ENCODE measurements at places on chromosomes 13 and 19. TPM values are rescaled to one million over a fixed set of nuclear protein-coding genes. Genes with fewer than 3 reads are reported as not detected.

The TEX26 gene
- not detected for total RNA-seq

- H3K4me3 ChIP-seq, result no peak overlapping the region
- no peaks in the 10 kb centered on the region for H3K27me3 ChIP-seq
- no peak overlapping the region for H3K27ac ChIP-seq
- DNase-seq, result no peak
- no peaks in the 10 kb centered on the region for H3K36me3 ChIP-seq
- no peaks in the 10 kb centered on the region for H3K4me1 ChIP-seq
These were observed 11.4 kb upstream of the EDDM13 start for GRCh38 chr19:56261145-56261544.

GRCh38 chr19:39097721-39098120 lies 13.6 kb downstream of the ACP7 start:
- no peak for DNase-seq
- H3K36me3 ChIP-seq, result no peaks in the 10 kb centered on the region
- no peaks in the 10 kb centered on the region for H3K27me3 ChIP-seq

DNA sequence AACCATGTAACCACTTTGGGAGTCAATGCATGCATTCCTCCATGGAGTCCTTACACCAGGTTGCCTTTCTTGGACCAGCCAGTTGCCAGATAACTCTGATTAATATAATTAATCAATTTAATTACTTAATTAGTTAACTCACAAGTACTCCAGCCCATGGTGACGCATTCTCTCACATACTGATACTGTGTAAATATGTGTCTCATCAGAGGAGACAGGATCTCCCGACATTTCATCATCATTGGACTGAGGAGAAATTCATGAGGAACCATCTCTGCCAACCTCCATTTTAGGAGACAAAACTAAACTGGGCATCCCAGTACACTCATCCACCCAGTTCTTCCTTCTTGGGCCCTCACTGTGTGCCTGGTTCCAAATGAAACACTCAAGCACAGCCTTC lies 6.5 kb upstream of the CASP14 start:
- no peaks in the 10 kb centered on the region for H3K4me1 ChIP-seq
- no peak overlapping the region for H3K4me3 ChIP-seq
- no peaks in the 10 kb centered on the region for H3K27me3 ChIP-seq
- H3K27ac ChIP-seq, result no peak overlapping the region

The CADM4 gene
- total RNA-seq, result 3.7 TPM

DNA sequence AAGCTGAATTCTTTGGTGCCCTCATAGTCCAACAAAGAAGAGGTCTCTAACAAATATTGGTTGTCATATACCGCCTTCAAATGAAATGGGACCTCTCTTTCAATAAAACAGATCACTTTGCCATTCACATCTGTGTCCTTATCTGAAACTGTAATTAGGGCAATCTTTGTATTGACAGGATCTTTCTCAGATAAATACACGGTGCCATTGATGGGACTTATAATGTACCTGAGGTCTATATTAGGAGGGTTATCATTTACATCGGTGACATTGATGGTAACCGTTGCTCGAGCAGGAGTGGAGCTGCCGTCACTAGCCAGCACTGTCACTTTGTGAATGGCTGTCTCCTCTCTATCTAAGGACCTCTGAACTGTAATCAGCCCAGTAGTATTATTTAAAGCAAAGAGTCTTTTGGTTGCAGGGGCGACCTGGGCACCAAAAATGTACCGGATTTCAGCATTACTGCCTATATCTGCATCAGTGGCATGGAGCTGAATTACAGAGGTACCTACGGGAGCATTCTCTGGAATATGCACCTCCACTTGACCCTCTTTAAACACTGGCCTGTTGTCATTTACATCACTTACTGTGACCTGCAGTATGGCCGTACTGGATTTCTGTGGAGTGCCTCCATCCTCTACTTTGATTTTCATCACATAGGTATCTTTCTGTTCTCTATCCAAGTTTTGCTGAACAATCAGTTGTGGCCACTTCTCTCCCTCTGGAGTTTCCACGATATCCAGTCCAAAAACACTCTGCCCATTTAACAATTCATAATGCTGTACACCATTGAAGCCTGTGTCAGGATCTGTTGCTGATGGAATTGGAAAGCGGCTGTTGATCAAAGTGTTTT lies 2.8 kb downstream of the PCDH9 start:
- peaks cover 5% of the 10 kb centered on the region for H3K4me1 ChIP-seq
- no peak overlapping the region for H3K27ac ChIP-seq
- no peak for DNase-seq
- H3K4me3 ChIP-seq, result no peak overlapping the region
- H3K36me3 ChIP-seq, result no peaks in the 10 kb centered on the region

The SYNGR4 gene
- not detected for total RNA-seq

DNA sequence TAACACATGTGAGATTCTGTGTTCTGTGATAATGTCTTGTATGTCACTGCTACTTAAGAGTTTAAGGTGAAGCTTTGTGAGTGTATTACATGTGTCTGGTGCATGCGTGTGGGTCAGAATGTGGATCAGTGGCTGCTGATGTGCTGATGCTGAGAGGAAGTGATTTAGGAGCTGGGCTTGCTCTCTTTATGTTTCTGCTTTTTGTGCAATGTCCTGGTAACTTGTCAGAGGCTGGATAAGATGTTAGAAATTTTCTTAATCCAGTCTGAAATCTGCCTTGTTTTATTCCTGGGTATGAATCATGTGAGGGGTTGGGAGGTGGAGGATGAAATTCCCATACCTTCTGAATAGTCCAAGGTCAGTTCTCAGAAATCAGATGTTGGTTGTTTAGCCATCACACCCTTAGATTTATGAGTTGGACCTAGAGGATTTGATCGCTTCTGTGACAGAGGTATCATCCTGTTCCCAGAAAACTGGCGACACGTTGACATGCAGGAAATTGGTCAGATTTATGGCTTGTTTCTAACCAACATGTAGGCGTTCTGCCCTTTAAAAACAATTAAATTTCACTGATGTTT lies 24.5 kb upstream of the CXCL17 start:
- DNase-seq, result no peak
- no peak overlapping the region for H3K27ac ChIP-seq
- H3K4me1 ChIP-seq, result peaks cover 3% of the 10 kb centered on the region
- H3K4me3 ChIP-seq, result no peak overlapping the region
- no peaks in the 10 kb centered on the region for H3K36me3 ChIP-seq

DNA sequence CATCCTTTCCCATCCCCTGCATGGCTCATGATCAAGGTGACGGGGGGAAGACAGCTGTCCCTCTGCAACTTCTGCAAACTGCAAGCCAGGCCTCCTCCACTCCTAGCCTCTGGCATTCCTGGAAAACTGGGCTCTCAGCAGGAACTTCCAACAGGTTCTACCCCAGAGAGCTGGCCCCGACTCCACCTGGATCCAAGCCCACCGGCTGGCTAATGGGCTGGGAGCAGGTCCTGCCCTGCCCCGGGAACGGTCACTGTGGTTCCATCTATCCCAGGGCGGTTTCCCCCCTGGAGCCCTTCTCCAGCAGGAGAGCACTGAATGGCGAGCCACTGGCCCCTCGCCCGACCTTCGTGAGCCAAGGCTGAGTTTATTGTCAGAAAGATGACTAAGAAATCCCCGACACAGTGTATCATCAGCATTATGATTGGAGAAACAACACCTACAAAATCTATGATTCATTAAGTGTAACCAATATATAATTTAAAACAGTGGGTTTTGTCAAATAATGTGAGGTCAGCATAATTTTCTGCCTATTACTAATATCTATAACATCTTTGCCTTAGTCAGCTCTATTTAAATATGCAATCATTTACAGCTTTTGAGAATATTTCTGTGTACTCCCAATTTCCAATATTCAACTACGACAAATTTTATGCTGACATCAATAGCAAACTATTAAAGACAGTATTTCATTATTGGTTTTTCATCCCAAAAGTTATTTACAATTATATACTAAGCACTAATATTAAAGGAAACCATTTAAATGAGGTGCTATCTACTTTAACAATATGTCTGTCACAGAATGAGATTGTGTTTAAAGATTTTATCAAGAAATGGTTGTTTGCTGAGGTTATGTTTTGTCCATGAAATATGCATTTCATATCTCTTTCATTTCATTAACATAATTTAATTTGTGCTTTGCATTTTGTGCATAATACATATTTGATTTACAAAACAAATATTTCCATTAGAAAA lies 133.0 kb downstream of the URI1 start:
- no peaks in the 10 kb centered on the region for H3K27me3 ChIP-seq
- no peak for DNase-seq
- no peaks in the 10 kb centered on the region for H3K4me1 ChIP-seq
- no peak overlapping the region for H3K27ac ChIP-seq
- H3K4me3 ChIP-seq, result no peak overlapping the region

DNA sequence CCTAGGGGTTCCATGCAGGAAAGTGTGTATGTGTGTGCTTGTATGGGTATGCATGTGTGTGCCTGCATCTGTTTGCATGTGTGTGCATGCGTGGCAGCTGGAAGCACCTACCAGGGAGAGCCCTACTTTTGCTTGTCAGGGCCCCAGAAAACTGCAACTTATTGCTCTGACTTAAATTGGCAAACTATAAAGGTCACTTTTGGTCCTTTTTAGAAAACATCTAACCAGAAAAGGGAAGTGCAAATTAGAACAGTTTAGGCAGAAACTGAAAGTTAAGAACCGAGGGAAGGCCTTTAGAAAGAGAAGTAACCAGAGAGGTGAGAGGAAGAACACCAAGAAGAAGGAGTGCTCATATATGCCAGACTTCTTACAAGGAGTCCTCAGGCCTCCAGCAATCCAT lies 32.5 kb downstream of the DLEU7 start:
- no peak overlapping the region for H3K27ac ChIP-seq
- H3K27me3 ChIP-seq, result no peaks in the 10 kb centered on the region
- DNase-seq, result no peak
- H3K36me3 ChIP-seq, result no peaks in the 10 kb centered on the region
- no peak overlapping the region for H3K4me3 ChIP-seq

DNA sequence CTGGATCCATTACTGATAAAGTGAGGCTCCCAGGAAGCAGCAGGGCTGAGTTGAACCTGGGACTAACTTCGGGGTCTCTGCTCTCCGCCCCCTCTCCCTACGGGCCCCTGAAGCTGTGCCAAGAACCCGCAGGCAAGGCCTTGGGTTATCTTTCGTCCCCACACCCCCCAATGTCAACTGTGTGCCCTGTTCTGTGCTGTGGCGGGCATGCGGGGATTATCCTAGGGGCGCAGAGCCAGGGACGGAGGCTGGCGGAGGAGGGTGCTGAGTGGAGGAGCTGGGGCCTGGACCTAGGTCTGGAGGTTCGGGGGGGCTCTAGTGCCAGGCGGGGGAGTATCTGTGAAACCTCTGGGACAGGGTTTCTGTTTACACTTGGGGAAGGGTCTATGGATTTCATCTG lies 26.4 kb downstream of the RFX1 start:
- H3K4me1 ChIP-seq, result no peaks in the 10 kb centered on the region
- no peak overlapping the region for H3K4me3 ChIP-seq
- H3K27ac ChIP-seq, result no peak overlapping the region
- DNase-seq, result no peak
- H3K36me3 ChIP-seq, result peaks cover 3% of the 10 kb centered on the region

DNA sequence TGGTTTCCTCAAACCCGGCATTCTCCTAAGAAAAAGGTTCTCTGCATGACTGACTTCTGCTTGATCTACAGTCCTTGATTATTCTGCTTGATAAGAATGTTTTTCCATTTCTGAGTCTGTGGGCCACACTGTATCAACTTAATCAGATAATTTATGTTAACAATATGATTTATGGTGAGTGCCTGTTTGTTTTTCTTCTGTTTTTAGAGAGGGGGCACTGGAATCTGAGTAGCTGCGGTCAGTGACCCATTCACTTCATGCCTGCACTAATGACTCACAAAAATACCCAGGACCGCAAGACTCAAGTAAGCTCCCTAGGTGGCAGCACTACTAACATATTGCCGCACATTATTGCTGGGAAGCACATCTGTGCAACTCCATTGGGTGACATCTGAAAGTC lies 542.3 kb upstream of the ATXN8OS start:
- no peaks in the 10 kb centered on the region for H3K27me3 ChIP-seq
- H3K27ac ChIP-seq, result no peak overlapping the region
- H3K4me3 ChIP-seq, result no peak overlapping the region

- H3K4me3 ChIP-seq, result no peak overlapping the region
- H3K4me1 ChIP-seq, result peaks cover 26% of the 10 kb centered on the region
- no peak overlapping the region for H3K27ac ChIP-seq
- no peak for DNase-seq
- H3K27me3 ChIP-seq, result no peaks in the 10 kb centered on the region
- H3K36me3 ChIP-seq, result no peaks in the 10 kb centered on the region
These were observed 3.5 kb downstream of the COPE start for GRCh38 chr19:18915639-18916038.

- no peak overlapping the region for H3K27ac ChIP-seq
- no peaks in the 10 kb centered on the region for H3K27me3 ChIP-seq
- H3K4me3 ChIP-seq, result no peak overlapping the region
- DNase-seq, result no peak
- H3K4me1 ChIP-seq, result no peaks in the 10 kb centered on the region
These were observed 233.6 kb downstream of the POSTN start for GRCh38 chr13:37364956-37365355.

The LAIR1 gene
- total RNA-seq, result 16.3 TPM

DNA sequence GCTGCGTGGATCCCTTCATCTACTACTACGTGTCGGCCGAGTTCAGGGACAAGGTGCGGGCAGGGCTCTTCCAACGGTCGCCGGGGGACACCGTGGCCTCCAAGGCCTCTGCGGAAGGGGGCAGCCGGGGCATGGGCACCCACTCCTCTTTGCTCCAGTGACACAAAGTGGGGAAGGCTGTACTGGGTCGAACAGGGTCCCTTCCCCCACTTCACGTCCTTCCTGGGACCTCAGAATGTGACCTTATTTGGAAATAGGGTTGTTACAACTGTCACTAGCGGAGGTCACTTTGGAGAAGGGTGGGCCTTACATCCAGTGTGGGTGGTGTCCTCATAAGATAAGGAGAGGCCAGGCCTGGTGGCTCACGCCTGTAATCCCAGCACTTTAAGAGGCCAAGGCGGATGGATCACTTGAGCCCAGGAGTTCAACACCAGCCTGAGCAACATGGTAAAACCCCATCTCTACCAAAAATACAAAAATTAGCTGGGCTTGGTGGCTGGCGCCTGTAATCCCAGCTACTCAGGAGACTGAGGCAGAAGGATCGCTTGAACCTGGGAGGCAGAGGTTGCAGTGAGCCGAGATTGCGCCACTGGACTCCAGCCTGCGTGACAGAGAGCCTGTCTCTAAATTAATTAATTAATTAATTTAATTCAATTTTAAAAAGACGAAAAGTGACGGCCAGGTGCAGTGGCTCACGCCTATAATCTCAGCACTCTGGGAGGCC lies 1.8 kb downstream of the F2RL3 start:
- peaks cover 2% of the 10 kb centered on the region for H3K27me3 ChIP-seq
- no peak for DNase-seq
- no peak overlapping the region for H3K27ac ChIP-seq
- H3K4me3 ChIP-seq, result no peak overlapping the region
- H3K36me3 ChIP-seq, result no peaks in the 10 kb centered on the region

GRCh38 chr19:1063030-1063908 lies 3.7 kb upstream of the ARHGAP45 start:
- H3K36me3 ChIP-seq, result no peaks in the 10 kb centered on the region
- no peak overlapping the region for H3K27ac ChIP-seq
- no peaks in the 10 kb centered on the region for H3K27me3 ChIP-seq
- no peak overlapping the region for H3K4me3 ChIP-seq
- peaks cover 11% of the 10 kb centered on the region for H3K4me1 ChIP-seq
